ENCODE measurements at places on chromosomes 3 and 15.

DNA sequence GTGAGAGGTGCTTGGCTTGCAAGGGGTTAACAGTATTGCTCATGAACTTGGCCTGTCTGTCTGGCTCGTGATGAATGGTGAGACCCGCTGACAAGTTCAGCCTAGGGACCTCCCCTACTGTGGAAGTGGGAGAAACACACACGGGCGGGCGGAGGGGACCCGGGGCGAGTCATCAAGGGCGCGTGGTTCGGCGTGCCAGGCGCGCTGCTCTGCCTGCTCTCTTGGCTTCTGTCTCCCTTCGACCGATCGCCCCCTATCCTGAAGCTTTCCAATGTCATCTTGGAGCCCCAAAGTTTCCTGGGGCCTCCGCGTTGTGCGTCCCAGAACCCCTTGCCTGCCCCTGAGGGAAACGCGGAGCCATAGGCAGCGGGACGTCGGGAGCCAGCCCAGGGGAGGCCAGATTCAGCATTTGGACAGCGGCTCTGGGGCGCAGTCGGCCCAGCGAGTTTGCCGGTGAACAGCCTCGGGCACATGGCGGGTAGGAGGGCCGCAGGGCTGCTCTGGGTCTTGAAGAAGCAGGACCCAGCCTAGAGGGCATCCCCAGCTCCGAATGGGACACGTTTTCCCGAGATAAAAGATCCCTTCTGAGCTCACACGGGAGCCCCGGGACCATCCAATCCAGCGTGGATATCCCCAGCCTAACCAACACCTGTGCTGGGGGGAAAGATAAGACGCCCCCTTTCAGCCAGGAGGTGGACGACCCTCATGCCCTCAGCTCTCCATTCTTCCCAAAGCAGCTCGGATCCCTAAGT lies 27.0 kb upstream of the POLG start:
- DNase-seq = peak; percentile 65

GRCh38 chr15:89346516-89347231 lies 12.1 kb upstream of the POLG start:
- DNase-seq = no peak

- DNase-seq = no peak
Measured at GRCh38 chr15:96484830-96485229, 154.3 kb downstream of the NR2F2 start.

DNA sequence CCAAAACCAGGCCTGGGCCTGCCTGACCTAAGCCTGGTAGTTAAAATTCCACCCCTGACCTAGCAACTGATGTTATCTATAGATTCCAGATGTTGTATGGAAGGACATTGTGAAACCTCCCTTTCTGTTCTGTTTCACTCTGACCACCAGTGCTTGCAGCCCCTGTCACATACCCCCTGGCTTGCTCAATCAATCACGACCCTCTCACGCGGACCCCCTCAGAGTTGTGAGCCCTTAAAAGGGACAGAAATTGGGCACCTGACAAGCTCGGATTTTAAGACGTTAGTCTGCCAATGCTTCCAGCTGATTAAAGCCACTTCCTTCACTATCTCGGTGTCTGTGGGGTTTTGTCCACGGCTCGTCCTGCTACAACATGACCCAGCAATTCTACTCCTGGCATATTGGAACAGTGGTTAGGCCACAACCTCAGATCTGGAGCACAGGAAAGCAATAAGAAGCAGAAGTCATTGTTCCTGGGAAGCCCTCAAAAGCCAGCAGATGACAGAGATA lies 36.7 kb upstream of the LHFPL4 start:
- DNase-seq = no peak

GRCh38 chr3:169604568-169604967 lies 58.9 kb downstream of the MECOM start:
- DNase-seq = no peak

- DNase-seq = no peak
Measured at GRCh38 chr15:51709031-51709430, 27.7 kb downstream of the SCG3 start.

DNA sequence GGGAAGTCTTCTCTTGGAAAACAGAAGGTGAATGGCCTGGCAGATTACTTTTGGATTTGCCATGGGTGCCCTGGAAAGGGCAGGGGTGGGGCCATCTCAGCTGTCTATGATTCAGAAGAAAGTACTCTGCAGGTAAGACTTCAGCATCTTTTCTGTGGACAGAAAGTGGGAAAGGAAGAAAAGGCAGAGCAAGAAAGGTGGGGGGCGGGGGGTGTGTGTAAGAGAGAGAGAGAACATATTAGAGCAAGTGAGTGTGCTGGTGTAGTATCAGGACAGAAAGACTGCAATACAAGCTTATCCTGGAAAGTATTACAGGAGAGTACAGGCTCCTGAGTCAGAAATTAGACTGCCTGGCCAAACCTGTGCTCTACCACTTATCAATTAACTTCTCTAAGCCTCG lies 5.5 kb downstream of the TAGLN3 start:
- peak; percentile 32 for DNase-seq

Measured in activated CD8-positive, alpha-beta T cell treated with anti-CD3 and anti-CD28 coated beads for 36 hours (primary cell).